Stimulated activated memory B cell treated with anti-CD40 and anti-IgM and Interleukin-4, amounts not matched to agents 10 μg/mL and 1 μg/mL and 100 μg/mL, for 72 hours (primary cell): ENCODE measurements at places on chromosomes 6 and 20.

GRCh38 chr6:128098000-128098581 is 197.2 kb upstream of the THEMIS start:
- ATAC-seq, result no peak

DNA sequence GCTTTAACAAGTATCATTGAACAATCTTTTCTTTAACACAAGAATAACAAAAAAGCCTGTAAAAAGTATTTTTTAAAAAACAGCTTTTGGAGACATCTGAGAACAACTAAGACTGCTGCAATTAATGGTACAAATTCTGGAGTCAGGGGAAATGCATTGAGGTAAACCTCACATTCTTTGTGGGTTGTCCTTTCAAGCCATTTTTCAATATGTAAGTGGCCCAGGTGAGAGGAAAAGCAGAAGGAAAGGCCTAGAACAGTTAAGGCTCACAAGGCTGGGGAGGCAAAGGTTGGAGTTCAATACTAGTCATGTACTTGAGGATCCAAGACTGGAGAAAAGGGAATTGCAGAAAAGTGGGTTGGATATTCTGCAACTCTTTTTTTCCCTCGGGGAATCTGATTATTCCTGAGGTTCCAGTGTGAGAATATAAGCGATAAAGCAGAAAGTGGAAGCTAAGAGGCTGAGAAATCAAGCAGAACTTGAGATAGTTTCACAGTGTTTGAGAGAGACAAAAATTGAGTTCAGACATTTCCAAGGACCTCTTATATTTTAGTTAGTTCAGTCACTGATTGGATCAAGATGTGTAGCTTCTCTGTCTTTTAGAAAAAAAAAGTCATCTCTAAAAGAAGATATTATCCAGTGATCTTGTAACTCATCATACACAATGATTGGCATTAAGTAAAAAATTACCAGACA is 25.0 kb upstream of the TXLNB start:
- no peak for ATAC-seq

GRCh38 chr6:112680091-112680490 is 333.0 kb downstream of the RFPL4B start:
- no peak for ATAC-seq

GRCh38 chr6:15434263-15434662 is 188.4 kb downstream of the JARID2 start:
- no peak for ATAC-seq

GRCh38 chr6:110690106-110690654 is 125.1 kb downstream of the CDK19 start:
- ATAC-seq, result no peak

- ATAC-seq, result no peak
Observed at GRCh38 chr20:47674686-47675085, 110.6 kb downstream of the SULF2 start.

DNA sequence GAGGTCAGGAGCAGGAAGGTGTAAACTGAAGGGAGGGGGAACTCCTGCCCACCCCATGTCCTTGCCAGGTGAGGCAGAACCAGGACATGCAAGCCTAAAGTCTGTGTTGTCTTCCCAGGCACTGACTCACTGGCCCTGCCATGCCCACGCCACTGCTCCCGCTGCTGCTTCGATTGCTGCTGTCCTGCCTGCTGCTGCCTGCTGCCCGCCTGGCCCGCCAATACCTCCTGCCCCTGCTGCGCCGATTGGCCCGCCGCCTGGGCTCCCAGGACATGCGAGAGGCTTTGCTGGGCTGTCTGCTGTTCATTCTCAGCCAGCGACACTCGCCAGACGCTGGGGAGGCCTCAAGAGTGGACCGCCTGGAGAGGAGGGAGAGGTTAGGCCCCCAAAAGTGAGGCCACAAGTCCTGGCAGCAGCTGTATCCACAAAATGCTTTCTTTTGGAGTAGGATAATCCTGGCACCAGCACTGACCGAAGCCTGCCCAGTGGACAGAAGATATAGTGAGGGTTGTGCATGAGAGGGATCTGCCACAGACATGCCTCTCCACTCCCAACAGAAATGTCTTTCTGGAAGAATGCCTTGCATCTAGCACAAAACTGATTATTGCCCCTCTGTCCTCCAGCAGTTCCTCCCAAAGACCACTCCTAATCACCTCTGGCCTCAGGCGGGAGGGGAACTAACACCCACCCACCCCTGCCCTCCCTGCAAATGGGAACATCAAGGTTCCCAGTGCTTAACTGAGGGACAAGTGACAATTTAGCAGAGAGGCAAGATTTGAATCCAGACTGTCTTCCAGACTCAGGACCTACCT is 812 bp downstream of the MYMX start:
- no peak for ATAC-seq

DNA sequence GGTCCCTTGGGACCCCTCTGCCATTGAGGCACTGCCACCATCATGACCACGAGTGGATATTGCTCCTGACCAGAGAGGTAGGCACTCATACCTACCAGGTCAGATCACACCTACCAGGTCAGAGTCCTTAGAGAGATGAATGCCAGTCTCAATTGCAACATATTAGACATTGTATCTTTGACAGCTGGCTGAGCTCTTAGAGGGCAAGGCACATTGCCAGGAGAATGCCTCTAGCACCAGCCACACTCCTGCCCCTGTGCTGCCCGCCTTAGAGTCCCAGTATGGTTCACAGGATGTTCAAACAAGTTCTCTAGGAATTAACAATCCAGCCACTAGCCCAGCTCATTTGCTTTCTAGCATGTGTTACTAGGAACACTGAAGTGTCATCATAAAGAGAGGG is 65.9 kb downstream of the TMEM244 start:
- peak; percentile 5 for ATAC-seq

DNA sequence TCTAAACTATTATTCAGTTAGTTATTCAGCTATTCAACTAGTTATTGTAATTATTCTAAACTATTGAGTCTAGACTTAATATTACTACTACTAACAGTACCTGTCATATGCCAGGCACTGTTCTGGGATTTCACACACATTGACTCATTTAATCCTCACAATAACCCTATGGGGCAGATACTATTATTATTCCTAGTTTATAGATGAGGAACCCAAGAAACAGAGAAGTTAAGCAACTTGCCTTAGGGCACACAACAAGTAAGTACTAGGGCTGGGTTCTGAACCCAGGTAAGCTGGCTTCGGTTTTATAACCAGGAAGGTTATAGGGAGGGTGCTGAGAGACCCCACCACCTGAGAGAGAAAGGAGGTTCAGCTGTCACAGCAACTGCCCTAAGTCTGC is 7.8 kb downstream of the TEAD3 start:
- no peak for ATAC-seq

DNA sequence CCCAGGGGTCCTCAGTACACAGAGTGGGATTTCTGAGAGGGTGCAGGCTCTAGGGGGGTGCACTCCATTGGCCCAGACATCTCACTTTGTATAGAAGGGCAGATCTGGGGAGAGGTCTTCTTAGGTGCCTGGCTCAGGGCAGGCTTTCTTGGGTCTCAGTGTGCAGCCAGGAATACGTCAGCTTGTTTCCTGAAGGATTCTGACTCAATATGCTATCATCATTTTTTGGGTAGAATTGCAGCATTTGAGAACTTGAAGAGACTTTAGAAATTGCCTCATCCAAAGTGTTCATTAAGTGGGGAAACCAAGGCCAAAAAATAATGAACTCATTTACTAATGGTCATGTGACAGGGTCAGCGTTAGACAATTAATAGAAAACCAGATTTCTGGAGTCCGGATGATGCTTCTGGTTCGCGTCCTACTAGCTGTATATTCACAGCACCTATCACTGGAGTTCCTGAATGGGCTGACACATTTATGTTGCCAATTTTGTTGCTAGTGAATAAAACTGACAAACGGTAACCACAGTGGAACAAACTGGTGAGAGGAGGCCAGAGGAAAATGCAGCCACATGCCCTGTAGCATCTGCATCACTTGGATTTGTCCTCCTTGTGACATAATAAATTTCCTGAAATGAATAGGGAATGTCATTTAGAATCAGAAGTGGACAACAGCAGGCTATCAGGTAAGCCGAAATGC is 238.9 kb downstream of the TBC1D7 start:
- ATAC-seq, result no peak

GRCh38 chr6:149634315-149634714 is 14.2 kb downstream of the KATNA1 start:
- ATAC-seq, result no peak

DNA sequence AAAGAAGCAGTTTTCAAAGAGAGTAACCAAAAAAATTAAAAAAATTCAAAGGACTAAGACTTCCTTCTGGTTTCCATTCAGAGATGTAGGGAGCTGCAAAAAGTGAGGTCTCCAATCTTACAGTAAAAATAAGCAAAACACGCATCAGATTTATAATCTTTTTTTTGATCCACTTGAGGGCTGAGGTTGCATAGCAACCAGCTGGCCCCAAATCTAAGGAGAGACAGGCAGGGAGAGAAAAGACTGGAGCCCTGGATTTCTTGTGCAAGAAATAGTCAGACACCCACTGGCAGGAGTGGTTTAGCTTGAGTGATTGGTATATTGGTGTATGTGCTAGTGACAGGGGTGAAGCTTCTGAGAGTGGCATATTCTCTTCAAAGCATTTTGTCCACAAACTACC is 135.9 kb upstream of the FUT9 start:
- no peak for ATAC-seq

- ATAC-seq, result no peak
Observed at GRCh38 chr6:36139991-36140710, 9.8 kb downstream of the MAPK13 start.

DNA sequence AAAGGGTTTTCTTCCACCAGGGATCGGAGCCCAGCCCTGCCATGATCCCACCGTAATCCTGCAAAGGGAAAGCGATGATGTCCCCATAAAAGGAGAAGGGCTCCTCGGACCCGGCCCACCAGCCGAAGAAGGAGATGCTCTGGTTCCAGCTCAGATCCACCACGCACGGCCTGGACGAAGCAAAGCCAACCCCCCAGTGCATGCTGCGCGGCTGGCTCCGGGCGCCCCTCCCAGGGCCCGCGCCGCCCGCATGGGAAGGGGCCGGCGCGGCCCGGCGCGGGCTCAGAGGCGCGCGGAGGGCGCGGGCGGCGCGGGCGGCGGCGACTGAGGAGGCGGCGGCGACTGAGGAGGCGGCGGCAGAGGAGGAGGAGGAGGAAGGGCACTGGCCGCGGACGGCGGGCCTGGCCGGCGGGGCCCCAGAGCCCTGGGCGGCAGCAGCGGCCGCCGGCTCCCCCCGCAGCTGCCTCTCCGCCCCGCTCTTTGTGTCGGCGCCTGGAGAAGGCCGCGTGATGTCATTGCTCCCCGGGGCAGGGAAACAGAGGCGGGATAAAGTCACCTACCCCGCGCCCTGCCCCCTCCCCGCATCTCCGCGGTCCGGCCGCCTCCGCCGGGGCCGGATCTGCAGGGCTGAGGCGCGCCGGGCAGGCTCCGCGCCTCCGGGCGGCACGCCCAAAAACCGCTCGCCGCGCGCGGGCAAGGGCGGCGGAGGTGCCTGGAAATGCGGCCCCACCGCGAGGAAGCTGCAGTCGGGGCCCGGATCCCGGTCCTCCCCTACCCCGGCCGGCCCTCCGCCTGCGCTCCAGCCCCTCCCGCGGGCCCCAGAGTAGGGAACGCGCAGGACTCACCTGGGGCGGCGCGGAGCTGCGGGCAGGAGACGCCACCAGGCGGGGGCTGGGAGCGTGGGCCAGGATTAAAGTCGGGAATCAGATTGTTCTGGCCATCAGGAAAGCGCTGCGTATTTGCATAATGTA is at the start of gene FAXC:
FAXC (minus strand) TSS at position 504 of the 971 bp plus-strand sequence; CDS start at position 202, 302 bp downstream.
- peak; percentile 39 for ATAC-seq

GRCh38 chr20:3010985-3011723 is 32.3 kb upstream of the GNRH2 start:
- no peak for ATAC-seq

GRCh38 chr6:161128680-161129196 is 137.2 kb downstream of the MAP3K4 start:
- no peak for ATAC-seq

GRCh38 chr20:63166193-63167020 is 49.5 kb downstream of the YTHDF1 start:
- no peak for ATAC-seq

GRCh38 chr6:36662827-36663256 is 15.7 kb upstream of the CDKN1A start:
- ATAC-seq, result no peak

DNA sequence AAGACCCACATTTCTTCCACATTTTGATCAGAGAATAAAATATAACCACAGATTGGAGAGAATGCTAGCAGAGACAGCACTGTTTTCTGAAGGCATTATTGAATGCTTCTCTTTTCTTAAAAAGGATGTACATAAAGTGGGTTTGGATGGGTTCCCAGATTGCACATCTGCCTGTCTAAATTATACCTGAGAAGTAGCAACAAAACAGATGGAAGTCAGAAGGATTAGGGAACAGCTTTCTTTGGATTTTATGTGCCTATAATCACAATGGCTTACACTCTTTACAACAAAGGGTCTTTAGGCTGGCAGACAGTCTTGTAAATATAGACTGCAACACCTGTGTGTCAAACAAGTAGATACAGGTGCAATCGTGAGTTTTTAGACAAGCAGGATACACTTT is 622.2 kb upstream of the MANEA start:
- ATAC-seq, result no peak

GRCh38 chr20:6530779-6531315 is 236.6 kb upstream of the BMP2 start:
- ATAC-seq, result no peak

DNA sequence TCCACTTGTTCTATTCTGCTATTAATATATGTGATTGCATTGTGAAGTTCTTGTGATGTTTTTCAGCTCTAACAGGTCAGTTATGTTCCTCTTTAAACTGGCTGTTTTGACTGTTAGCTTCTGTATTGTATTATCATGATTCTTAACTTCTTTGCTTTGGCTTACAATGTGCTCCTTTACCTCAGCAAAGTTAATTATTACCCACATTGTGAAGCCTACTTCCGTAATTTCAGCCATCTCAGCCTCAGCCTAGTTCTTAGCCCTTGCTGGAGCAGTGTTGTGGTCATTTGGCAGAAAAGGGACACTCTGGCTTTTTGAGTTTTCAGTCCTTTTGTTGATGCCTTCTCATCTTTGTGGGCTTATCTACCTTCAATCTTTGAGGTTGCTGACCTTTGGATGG is 440.2 kb downstream of the TBC1D32 start:
- ATAC-seq, result no peak

GRCh38 chr20:40703975-40704530 is 15.0 kb upstream of the MAFB start:
- no peak for ATAC-seq

DNA sequence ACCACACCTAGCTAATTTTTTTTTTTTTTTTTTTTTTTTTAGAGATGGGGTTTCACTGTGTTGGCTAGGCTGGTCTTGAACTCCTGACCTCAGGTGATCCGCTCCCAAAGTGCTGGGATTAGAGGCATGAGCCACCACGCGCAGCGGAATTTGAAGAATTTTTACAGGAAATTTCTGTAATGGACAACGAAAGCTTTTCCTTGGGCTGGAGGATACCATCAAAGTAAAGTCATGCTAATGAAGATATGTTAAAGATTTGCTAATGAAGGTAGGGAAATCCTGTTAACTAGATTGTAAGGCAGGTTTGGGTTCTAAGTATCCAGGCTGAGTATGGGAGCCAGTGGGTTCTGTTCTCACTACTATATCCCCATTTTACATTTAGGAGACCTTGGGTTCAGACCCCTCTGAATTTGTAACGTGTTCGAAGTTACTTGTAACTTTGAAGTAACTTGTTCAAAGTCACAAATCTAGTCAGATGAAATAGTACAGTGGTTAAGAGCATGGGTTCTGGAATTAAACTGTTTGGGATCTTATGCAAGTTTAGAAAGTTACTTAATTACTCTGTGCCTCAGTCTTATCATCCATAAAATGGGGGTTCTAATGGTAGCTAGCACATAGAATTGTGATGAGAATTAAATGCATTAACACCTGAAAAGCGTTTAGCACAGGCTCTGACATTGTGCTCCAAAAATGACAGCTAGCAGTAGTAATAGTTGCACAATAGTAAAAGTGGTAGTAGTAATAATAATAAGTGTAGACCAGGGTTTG is 123.4 kb upstream of the GPR6 start:
- ATAC-seq, result no peak
